ENCODE measurements at places on chromosomes 5 and 9.

- DNase-seq = no peak
Measured at GRCh38 chr5:31378136-31378535, 153.8 kb downstream of the DROSHA start.

GRCh38 chr9:16157651-16158050 is 604.8 kb downstream of the CCDC171 start:
- DNase-seq = no peak

DNA sequence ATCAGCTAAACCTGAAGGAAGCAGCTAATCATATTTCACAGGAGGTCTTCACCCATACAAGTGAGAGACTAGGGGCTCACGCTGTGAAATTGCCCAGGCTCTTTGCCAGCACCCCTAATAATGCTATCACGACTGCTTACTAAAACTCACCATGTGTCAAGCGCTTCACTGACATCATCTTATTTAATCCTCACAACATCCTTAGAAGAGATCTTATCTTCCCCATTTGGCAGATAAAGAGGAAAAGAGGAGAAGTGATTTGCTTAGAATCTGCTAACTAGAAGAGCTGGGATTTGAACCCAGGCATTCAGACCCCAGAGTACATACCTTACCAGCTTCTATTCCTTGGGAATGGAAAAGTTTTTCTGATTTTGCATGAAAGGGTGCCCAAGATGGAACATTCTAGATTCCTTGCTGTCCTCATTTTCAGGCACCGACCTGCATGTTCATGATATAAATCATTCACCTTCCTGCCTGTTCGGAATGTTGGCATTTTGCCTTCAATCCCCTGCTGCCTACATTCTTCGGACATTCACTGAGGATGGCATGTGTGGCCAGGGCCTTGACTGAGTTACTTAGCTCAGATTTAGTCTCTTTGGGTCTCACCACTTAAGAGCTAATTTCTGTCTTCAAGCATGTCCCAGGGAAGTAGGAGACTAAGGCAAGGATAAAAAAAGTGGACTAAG is 88.1 kb downstream of the SH3TC2 start:
- no peak for DNase-seq

DNA sequence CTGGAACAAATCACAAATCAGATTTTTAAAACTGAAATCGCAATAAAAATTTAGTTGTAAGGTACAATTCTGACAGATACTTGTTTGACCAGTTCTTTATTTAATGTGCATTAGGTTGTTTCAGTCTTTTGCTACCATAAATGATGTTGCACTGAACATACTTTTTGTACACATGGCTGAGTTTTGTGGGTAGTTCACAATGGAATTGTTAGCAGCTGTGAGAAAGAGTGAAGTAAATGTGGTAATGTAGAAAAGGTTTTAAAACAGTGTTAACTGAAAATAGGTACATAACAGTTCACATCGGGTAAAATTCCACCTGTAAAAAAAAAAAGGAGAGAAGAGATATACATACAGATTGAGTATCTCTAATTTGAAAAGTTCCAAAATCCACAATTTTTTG is 25.6 kb downstream of the MRPS27 start:
- no peak for DNase-seq

DNA sequence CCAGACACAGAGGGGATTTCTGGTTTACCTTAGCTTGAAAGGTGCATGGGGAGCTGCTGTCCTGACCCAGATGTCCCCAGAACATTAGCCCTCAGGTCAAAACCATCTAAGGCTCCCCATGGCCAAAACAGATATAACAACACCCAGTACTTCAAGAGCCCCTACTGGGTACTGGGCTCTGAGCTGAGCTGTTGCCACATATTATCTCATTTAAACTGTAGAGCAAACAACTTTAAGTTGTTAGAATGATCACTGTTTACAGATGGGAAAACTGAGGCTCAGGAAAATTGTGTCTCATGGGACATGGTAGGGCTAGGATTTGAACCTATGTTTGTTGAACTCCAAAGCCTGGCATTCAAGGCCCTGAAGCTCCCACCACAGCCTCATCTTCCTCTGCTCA is 20.6 kb upstream of the SLC25A51 start:
- DNase-seq = no peak

DNA sequence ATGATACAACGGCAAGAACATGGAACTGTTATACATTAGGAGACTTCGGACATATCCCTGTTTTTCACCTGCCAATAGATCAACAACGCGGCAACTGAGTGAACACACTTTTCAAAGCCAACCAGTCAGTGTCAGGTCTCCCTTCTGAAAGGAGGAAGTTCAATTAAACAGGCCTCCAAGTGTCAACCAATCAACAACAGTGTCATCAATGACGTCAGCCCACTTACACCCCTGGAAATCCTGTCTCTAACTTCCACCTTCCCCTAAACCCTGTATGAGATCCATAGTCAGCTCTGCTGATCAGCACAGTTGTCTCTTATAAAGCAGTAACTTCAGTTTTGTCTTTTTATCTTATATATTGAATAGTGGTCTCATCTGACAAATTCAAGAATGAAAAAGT is 36.6 kb downstream of the DMRT3 start:
- DNase-seq = no peak

DNA sequence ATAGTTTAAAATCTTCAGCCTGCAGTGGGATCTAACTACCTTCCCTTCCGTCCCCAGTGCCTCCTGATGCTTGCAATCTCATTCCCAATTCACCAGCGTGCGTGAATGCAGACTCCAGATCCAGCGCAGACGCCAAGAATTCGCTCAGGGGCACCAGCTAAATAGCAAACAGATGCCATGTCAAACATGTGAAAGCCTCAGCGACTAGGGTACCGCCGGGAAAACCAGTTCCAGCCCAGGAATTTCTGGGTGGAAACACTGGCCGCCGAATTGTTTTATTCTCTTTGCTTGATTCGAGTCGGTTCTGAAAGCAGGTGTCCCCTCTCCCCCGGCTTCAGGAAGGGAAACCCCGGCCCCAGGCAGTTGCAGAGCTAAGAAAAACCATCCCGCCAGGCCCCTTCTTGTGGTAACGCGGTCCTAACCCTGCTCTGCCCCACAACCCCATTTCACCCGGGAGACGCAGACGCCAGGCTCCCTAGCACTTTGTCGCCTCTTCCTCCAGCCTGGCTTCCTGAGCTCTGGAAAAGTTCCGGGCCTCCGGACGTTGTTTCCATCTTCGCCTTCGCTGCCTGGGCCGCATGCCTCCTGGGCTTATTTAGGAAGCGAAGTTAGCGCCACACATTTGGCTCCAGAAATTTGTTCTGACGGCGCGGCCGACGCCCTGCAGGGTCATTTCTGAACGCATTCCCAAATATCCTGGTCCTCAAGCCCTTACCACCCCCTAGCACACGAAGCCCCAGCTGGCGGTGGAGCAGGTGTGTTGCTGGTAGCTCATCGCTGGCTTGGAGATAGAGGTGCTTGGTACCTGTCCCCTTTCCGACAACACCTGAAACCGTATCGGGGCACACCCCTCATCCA is 665 bp upstream of the LVRN start:
- DNase-seq = no peak

DNA sequence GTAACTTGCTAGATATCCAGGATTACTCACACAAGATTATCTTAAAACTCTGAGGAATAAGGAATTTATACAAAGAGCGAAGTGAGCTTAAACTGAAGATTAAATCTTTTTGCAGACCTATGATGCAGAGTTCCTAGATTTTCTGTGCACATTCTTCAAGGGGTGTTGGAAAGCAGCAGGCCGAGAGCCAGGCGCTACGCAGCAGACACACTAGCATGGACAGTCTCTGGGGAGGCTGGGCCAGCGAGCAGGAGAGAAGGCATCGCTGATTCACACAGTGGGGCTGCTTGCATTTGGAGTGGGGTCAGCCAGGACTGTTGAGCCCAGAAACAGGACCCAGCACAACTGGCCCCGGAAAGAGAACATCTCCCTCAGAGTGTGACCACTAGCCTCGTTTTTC is 136.3 kb downstream of the ADAMTS16 start:
- no peak for DNase-seq

DNA sequence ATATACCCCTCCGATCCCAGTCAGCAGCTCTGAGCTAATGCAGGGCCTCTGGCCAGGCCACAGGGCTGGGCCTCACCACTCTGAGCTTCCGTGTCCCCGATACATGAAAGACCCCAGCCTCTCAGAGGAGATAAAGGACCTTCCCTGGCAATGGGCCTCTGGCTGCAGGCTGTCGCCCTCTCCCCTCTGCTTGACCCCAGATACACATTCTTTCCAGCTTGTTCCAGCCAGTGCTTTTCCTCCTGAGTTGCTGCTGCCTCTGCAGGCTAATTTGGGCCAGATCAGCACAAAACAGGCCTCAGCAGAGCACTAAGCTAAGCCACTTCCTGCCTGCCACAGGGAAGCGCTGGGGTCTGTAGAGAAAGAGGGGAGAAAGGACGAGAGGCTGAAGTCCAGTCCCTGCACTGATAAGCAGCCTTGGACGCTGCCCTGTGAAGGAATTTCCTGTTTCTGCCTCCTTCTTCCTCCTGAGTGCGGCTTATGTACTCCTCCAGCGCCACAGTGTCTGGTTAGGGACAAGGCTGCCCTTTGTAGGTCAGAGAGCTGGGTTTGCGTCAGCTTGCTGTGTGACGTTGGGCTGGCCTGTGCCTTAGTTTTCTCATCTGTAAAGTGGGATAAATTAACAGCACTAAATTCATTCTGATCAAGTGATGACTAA is 73.0 kb upstream of the IL17B start:
- DNase-seq = no peak

GRCh38 chr9:37209431-37210386 is 89.3 kb downstream of the ZCCHC7 start:
- DNase-seq = no peak

- no peak for DNase-seq
Measured at GRCh38 chr9:79026316-79026715, 545.4 kb upstream of the TLE4 start.

DNA sequence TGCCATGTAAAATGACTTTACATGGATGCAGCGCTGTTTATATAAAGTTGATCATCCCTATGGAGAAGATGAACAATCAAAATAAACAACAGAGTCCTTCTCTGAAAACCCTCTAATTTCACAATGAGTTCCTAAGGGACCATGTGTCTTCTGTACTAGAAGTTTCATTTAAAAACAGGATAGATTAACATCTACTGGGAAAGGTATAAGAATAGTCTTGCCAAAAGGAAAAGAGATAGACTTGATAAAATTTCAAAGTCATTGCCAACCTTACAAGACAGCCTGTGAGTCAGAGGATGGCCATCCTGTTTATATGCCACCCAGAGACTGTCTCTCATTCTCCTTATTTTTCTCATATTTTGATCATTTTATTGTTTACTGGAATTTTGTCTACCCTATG is 367.1 kb upstream of the PDE4D start:
- no peak for DNase-seq

- DNase-seq = no peak
Measured at GRCh38 chr9:84239343-84239742, 101.2 kb downstream of the SLC28A3 start.

GRCh38 chr9:29068461-29068860 is 1495.2 kb upstream of the C9orf72 start:
- DNase-seq = no peak

GRCh38 chr5:135212361-135213026 is 178.5 kb upstream of the PITX1 start:
- DNase-seq = no peak

GRCh38 chr5:5788793-5789192 is 366.3 kb downstream of the ICE1 start:
- no peak for DNase-seq

- DNase-seq = no peak
Measured at GRCh38 chr5:36777105-36777757, 99.3 kb upstream of the NIPBL start.

DNA sequence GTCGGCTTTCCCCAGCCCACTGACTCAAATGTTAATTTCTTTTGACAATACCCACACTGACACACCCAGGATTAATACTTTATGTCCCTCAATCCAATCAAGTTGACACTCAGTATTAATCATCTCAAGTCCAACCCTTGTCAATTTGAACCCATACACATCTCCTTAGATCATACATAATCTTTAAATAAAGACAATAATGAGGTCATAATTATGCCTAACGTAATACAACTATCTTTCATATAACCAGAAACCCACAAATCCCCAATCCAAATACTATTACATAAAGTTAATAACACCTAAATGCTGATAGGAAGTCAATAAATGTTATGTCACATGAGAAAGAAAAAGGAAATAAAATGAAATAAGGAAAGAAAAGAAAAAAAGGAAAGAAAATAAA is 934.2 kb downstream of the CDH9 start:
- DNase-seq = no peak

DNA sequence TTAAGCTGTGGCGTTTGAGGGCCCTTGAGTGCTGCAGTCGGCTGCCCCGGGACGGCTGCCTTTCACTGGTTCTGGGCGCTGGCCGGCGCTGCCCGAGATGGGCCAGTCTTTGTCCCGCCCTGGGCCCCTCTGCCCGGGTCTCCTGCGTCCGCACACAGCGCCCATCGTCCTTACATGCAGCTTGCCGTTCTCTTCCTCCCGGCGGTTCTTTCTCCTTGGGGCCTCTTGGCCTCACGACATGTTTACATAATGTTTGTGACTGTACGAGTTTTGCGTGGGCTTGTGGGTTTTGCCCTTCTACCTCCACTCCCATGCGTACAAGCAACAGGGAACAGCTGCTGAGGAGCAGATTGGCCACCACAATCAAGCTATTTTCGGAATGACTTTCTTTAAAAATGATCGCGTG is 618 bp downstream of the TNPO1 start:
- peak; percentile 5 for DNase-seq

GRCh38 chr9:21983561-21983935 is 10.6 kb downstream of the CDKN2A start:
- no peak for DNase-seq

GRCh38 chr9:12813960-12814876 is 39.4 kb downstream of the LURAP1L start:
- no peak for DNase-seq

- DNase-seq = no peak
Measured at GRCh38 chr9:74499770-74500583, 2.8 kb downstream of the RORB start.

DNA sequence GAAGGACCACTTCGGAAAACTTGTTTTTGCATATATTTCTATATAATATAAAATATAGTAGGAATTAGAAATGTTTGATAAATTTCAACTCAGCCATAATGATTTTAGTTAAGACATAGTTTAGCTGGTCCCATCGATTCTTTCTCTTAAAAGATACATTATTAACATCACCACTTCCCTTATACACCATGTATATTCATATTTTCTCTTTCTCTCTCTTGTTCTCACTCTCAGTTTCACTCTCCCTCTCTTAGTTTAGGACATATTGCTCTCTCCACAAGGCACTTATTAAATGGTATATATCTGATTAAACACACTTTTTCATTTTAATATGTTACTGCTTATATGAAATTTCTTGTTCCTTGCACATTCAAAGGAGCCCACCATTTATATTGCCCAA is 90.1 kb upstream of the RASEF start:
- no peak for DNase-seq

GRCh38 chr5:1111727-1112289 is at the start of gene SLC12A7:
TSS of gene SLC12A7 (minus strand) at chr5:1112063. CDS start at chr5:1111991, 72 bp downstream.
- DNase-seq = peak; percentile 60

Measured in activated T-helper 1 cell treated with Interleukin-2 at 50 U/mL for 16 hours (primary cell).